ENCODE measurements at places on chromosomes 2 and 18.
A peak's percentile ranks its signal among the peaks of the same experiment; 100 is the strongest.

- peak; percentile 79 for DNase-seq
Observed at GRCh38 chr2:237509905-237510304, 22.9 kb downstream of the MLPH start.

DNA sequence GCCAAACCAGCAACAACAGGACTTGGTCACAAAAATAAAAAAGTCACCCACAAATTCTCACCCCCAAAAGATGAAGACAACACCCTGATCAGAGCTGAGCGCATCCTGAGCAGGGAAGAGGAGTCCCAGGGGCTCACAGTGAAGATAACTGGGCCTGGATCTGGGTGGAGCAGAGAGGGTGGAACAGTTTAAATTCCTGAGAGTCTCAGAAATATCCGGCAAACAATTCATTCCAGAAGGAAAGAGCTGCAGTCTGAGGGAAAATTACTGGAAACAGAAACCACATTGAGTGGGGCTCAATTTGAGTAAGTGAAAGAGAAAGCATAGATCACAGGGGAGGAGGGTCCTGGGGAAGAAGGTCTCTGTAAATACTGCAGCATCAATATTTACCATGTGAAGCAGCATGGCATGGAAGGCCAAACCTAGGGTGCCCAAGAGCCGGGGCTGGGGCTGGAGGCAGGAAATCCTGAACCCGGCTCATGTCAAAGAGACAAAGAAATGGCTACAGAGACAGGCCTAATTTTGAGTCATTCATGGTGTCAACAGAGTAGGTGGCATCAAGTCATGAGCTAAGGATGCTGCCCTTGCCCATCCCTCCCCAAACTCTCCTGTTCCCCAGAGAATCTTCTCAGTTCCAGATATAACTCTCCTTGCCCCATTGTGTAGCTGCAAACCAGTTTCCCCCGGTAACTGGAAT lies 61.4 kb upstream of the ZBTB7C start:
- no peak for DNase-seq

- DNase-seq = peak; percentile 36
Observed at GRCh38 chr2:136384531-136385303, 266.8 kb upstream of the CXCR4 start.

DNA sequence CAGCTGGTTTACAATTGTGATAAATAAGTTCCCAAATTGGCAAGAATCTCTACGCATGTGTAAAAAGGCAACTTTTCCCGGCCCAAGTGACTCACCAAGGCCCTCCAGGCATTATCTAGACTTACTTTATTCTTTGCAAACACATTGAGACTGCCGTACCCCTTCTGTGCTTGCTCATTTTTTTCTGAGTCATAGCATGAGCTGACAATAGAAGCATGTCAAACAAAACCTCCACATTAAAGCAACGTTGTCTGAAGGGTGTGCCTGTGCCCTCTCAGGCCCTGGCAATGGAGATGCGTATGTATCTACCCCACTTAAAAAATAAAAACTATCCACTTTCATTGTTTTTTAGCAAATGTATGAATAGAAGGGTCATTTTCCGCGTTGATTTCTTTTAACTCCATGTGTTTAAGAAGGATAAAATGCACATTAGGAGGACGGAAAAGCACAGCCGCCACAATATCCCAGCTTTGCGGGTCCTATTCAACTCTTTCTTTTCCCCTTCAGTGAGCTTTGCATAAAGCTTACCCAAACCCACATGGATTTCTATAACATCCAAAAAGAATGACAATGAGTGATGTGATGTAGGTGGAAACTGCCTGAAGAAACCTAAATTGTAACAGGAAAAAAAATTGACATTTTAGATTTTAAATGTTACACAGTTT lies 298.2 kb downstream of the CDCA7 start:
- DNase-seq = no peak

DNA sequence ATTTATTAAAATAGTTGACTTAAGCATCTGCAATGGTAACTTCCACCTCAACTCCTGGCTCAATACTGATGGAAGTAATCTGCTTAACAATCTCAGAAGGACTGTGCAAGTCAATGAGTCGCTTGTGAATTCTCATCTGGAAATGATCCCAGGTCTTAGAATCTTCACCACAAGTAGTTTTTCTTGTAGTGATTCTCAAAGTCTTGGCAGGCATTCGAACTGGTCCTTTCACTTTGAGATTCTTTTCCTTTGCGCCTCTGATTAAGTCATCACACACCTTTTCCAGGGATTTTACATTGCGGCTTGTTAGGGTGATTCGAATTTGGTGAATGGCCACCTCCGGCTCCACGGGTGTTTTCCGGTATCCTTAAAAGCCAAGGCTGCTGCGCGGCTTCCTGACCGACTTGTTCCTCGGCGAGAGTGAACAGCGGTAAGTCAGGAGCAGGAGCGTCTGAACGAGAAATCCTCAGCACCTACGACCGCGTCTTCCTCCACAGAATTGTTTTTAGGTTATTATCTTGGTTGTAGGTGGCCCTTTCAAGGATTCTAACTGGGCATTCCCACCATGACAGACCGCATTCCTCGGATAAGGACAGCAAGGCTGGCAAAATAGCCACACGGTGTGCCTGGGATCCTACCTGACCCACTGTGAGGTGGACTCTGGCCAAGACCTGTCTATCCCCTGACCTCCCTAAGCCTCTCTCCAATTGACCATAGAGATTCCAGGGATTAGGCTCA lies 23.8 kb upstream of the SLC20A1 start:
- DNase-seq = no peak

GRCh38 chr18:36650906-36651305 lies 177.9 kb downstream of the TPGS2 start:
- DNase-seq = no peak

- DNase-seq = no peak
Observed at GRCh38 chr2:2405780-2406179, 74.7 kb upstream of the MYT1L start.

DNA sequence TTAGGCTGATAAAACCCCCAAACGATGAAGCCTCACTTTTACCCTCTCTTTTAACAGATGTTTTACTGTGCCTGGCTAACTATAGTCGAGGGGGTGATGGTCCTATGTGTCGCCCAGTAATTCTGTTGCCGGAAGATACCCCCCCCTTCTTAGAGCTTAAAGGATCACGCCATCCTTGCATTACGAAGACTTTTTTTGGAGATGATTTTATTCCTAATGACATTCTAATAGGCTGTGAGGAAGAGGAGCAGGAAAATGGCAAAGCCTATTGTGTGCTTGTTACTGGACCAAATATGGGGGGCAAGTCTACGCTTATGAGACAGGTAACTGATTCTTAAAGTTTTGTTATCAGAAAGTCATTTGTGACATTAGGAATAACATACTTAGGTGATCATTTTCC lies 20.4 kb downstream of the MSH6 start:
- no peak for DNase-seq

- DNase-seq = no peak
Observed at GRCh38 chr2:197238043-197238365, 72.6 kb downstream of the ANKRD44 start.

DNA sequence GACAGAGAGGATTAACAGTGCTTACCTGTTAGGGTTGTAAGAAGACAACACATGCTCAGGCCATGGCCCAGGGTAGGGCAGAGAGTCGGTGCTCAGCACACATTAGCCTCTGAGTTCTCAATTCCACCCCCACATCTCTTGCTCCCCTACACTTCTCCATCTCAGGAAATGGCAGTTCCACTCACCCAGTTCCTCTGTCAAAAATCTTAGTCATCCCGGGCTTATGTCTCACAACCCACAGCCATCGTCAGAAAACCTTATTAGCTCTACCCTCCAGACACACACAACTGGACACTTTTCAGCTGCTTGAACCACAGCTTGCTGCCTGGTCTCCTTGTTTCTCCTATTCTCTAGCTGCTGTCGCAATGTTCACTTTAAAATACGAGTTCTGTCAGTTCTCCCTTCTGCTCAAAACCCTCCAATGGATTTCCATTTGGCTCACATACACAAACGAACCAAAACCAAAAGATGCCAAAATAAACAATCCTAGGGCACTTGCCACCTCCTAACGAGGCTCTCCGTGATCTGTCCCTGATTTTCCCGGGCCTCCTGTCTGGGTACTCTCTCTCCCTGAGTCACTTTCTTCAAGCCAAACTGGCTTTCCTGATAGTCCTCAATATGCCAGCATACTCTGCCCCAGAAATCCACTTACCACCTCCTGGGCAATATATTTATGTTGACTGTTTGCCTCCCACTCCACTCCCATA lies 89.7 kb downstream of the KCTD1 start:
- DNase-seq = no peak

- no peak for DNase-seq
Observed at GRCh38 chr18:4878480-4878879, 318.6 kb downstream of the AKAIN1 start.

DNA sequence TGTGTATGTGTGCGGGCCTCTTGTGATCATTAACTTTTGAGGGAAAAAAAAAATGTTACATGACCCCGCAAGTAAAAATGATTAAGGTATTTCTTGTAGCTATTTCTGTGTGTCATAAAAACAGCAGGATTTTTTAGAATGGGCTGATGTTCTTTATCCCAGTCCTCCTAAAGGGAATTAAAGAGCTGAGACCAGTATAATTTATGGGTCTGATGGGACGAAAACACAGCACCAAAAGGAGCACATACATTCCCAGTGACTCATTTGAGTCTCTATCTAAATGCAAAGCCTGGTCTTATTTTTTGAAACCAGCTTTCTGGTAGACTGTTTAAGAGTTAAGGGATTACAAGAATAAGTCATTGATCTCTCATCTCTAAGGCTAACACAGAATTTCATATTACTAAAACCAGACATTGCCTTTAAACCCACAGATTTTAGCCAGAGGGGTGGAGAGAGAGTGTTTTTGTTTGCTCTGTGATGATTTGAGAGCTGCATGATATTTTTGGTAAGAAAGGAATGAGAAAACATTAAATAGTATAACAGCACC lies 342.3 kb upstream of the EPHA4 start:
- DNase-seq = no peak

DNA sequence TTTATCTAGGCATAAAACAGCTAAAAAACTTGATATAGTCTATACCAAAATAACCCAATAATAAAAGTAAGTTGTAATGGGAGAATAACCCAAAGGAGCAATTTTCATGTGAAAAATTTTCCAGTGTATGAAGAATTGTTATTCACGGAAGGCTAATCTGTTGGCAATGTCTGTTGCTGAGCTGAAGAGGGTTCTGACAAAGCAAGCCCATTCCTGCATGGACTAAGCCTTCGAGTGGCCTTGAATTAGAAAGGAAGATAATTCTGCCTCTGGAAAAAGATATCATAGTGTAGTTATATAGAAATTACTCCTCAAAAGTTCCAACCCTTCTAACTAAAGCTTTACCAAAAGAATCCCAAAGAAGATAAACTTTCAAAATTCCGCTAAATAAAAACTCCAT lies 101.5 kb downstream of the MAP2 start:
- no peak for DNase-seq

DNA sequence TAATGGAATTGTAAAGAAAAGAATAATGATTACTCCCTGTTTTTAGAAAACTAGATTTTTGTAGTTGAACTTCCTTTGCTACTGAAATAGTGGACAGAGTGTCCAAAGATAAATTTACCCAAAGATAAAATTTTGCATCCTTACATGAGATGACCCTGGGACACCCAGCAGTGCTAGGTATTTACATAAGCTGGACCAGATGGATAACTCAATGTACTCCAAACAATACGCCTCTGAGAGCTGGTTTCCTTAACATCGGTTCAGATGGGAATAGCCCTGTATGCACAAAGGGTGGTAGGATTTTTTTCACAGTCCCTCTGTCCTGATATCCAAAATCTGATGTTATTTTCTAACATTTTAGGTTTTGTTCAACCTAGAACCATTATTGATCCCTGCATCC lies 432.1 kb upstream of the ID2 start:
- no peak for DNase-seq

GRCh38 chr2:117952228-117952627 lies 61.6 kb downstream of the CCDC93 start:
- no peak for DNase-seq

GRCh38 chr18:42401131-42401673 lies 446.2 kb downstream of the PIK3C3 start:
- no peak for DNase-seq

DNA sequence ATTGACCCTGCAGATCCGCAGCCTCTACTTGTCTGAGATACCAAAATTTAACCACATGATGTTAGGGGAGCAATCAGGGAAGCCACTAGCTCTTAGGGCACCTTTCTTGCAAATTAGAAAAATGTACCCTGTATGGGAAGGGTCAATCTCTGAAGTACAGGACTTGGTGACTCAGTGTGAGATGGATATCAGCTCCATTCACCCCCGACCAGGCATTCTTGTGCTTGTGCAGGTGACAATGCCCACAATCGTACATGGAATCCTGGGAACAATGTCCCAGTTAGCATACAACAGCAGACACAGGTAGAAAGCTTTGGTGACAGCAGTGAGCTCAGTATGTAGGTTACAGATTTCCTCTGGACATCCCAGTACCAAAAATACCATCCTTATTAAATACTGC lies 137.7 kb upstream of the ITGB6 start:
- DNase-seq = no peak

All from mucosa of descending colon (tissue), 3 donors.